Fibroblast of skin of right biceps (primary cell): ENCODE measurements at places on chromosomes 13 and 19.
A peak's percentile ranks its signal among the peaks of the same experiment; 100 is the strongest.

DNA sequence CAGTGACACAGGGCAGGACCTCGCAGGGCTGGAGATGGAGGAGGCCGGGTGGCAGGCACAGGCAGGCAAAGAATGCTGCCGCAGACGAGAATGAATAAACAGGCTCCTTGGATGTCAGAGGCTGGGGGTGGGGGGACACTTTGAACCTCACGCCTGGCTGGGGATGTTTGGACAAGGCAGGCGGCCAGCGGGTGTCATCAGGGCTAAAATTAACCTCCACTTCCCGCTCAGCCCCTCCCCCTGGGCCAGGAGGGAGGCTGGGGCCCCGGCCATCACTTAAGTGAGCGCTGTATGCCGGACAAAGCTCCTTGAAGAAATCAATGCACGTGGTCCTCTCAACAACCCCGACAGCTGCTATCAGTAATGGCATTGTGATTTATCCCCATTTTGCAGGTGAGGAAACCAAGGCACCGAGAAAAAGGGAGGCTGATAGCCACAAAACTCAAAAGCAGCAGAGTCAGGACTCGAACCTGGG, 10.3 kb upstream of the FUT5 start:
- peak; percentile 82 for DNase-seq

DNA sequence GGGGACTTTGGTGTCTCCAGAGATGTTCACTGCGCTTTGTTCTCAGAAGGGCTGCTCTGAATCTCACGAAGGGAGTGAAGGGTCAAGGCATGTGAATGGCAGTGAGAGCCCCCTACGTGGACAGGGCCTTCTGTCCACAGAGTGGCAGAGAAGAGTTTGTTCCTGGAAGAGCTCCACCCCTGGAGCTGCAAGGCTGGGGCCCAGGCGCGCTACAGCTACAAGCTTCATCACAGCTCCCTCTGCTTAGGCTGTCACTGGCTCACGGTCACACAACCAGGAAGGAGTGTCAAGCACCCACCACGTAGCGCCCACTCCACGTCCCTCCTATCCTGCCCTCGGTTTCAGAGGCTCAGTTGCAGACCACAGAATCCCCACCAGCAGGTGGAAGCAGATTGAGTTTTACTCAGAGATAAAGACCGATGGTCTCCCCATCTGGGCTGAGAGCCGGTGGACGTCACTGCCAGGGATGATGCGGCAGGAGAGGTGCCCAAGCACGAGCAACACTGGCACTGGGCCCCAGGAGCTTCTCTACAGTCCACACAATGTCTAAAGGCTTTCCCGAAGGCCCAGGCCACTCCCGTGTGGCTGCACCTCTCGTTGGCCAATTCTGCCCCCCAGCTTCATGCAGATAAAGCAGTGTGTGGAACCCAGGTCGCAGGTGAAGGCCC, 23.0 kb upstream of the TFDP1 start:
- no peak for DNase-seq

GRCh38 chr19:17553256-17553655, 2.2 kb upstream of the COLGALT1 start:
- peak; percentile 86 for DNase-seq

- DNase-seq = no peak
Measured at GRCh38 chr13:73894995-73895571, 239.1 kb downstream of the KLF12 start.

DNA sequence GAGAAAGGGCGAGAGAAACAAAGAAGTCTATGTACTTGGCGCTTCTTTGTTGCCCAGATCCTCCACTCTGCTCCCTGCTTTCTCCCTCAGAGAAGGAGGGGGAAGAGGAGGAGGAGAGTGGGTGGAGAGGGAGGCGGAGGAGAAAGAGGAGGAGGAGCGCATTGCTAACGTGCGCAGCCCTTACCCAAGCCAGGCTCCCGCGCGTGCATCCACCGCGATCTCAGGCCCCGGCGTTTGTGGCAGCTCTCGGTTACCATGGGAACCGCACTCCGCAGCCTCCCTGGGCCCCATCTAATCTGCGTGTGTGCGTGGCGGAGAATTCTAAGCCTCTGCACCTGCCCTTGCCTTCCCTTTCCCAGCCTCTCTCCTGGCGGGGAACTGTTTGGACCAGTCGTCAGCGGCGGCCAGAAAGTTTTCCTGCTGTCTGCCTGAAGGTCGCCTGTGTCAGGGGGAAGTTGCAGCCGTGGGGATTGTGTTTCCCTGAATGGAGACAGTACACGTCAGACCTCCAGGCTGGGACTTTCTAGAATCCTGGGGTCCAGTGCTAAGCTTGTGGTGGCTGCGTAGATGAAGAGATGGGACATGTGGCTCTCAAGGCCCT, at the start of gene ERICH6B:
Gene ERICH6B, minus strand, starts transcription at position 239 of the 601 bp plus-strand sequence. CDS start 18,734 bp downstream, outside the sequence.
- peak; percentile 35 for DNase-seq

DNA sequence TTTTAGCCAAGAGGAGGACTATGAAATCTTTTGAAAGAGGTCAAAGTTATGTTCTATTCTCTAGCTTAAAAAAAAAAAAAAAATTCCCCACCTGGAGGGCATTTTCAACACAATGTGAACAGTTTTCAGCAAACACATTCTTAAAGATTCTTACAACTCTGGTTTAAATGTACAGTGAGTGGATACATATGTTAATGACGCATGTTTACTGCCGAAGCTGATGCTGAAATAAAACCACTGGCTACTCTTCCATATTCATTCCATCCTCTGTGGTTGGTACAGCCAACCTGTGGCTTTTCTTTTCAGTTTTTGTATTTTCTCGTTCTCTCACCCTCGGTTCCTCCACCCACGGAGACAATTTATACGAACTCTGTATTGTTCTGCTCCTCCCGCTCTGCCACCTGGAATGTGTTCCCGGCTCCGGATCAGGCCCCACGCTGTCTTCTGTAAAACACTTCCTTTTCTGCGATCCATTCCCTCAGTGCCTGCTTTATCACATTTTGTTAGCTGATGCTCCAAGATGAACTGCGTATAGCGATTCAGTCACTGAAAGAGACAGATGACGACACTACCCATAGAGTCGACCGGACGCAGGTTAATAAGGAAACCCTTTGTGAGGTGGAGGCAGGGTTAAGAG, 466.4 kb upstream of the ARGLU1 start:
- DNase-seq = peak; percentile 46

DNA sequence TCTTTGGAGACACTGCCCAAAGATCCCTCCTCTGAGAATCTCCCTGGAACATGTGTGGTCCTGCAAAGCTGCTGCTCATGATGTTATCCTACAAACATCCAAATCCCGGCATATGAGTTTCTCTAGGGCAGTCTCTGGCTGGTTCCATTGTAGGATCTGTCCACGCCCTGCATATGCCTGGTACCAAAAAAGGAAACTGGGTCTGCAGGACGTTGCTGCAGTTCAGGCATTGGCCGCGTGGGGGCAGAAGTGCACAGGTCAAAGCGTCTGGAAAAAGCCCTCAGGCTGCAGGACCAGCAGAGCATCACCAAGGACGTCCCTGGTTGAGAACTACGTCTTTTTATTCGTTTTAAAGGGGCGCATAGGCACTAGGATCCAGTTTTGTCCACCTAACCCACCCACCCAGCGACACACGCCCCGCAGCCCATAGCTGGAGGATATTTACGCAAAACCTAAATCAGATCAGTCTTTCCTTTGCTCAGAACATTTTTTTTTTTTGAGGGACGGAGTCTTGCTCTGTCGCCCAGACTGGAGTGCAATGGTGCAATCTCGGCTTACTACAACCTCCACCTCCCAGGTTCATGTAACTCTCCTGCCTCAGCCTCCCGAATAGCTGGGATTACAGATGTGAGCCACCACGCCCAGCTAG, 12.9 kb upstream of the ZNF564 start:
- DNase-seq = peak; percentile 79

DNA sequence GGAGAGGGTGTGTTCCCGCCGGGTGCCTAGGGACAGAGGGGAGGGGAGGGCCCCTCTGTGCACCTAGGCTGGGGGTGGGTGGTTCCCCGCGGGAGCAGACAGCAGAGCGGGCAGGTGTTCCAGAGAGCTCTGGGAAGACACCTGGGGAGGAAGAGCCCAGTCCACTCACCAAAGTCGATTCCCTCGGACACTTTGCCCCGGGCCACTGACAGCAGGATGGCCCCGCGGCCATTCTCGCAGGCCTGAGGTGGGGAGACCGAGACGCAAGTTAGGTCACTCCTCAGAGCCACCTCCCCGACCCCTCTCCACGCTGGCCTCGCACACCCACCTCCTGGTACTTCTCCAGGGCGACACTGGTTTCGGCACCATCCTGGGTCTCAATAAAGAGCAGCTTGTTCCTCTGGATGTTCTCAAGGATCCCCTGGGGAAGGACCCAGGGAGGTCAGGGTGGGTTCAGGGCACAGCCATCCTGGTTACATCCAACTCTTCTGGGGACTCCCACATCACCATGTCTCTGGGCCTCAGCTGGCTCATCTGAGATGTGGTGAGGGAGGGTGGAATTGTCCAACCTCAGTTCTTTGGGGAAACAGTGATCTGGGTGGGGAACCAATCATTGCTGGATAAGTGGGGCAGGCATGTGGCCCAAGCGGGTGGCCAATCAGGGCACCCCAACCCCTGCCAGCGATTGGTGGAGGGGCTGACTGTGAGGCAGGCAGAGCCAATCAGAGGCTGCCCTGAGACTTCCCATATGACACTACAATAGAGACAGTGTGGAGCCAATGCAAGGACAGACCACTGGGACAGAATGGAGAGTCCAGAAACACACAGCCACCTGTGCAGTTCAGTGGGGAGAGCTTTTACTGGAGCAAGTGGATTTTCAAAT, 12.6 kb downstream of the KLC3 start:
- DNase-seq = no peak

GRCh38 chr13:96700657-96701056, 293.6 kb downstream of the OXGR1 start:
- no peak for DNase-seq

- peak; percentile 26 for DNase-seq
Measured at GRCh38 chr13:65856431-65856830, 1373.7 kb downstream of the PCDH9 start.

DNA sequence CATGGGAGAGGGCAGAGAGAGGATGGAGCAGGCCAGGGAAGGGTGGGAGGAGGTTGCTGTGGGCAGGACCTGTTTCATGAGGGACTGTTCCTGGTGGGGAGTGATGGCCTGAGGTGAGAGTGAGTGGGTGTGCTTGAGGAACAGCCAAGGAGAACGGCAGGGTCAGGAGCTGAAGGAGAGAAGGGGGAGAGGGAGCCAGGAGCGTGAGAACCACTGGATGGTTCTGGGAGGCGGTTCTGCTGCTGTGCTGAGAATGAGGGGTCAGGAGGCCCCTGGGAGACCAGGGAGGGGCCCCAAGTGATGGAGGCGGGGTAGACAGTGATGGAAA, 7.8 kb downstream of the SIN3B start:
- no peak for DNase-seq

DNA sequence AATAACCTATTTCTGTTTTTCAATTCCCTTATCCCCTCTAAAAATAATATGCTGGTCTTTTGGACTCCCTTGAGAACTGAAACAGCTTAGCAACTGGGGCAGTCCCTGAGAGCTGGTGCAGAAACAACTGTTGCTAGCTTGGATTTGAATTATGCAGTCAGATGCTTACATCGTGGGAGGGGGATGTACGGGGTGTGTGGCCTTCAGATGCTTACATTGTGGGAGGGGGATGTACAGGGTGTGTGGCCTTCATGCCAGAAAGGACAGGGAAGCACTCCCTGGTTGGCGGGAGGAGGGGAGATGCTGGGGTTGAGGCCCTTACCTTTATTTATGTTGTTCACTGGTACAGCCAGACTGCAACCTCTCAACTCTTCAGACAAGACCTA, 25.6 kb downstream of the LRCH1 start:
- no peak for DNase-seq

GRCh38 chr19:15436012-15436825, 13.5 kb downstream of the WIZ start:
- peak; percentile 38 for DNase-seq

DNA sequence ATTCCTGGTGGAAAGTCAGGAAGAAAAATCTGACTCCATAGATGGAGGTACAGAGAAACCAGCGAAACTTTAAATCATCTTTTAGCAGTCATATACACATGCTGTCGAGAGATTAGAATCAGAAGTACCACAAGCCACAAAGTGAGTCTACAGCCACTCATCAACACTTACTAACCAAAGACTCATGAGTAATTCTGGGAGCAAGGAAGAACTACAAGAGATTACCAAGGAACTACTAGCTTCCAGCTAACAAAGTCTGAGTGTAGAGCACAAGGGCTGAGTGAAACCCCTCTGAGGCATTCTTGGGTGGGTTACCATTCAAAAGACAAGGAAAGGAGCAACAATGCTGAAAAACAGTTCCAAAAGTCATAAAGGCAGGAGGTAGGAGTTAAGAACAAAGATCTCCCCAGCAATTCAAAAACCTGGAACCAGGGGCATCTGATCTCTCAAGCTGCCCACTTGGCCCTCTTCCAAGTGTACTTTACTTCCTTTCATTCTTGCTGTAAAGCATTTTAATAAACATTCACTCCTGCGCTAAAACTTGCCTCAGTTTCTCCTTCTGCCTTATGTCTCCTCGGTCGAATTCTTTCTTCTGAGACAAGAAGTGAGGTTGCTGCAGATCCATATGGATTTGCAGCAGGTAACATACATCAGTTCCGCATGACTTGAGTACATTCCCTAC, 13.0 kb downstream of the RBM26 start:
- peak; percentile 82 for DNase-seq

- peak; percentile 35 for DNase-seq
Measured at GRCh38 chr13:31605076-31605860, 134.1 kb upstream of the RXFP2 start.

GRCh38 chr13:60562096-60562780, 165.2 kb downstream of the TDRD3 start:
- DNase-seq = peak; percentile 57

DNA sequence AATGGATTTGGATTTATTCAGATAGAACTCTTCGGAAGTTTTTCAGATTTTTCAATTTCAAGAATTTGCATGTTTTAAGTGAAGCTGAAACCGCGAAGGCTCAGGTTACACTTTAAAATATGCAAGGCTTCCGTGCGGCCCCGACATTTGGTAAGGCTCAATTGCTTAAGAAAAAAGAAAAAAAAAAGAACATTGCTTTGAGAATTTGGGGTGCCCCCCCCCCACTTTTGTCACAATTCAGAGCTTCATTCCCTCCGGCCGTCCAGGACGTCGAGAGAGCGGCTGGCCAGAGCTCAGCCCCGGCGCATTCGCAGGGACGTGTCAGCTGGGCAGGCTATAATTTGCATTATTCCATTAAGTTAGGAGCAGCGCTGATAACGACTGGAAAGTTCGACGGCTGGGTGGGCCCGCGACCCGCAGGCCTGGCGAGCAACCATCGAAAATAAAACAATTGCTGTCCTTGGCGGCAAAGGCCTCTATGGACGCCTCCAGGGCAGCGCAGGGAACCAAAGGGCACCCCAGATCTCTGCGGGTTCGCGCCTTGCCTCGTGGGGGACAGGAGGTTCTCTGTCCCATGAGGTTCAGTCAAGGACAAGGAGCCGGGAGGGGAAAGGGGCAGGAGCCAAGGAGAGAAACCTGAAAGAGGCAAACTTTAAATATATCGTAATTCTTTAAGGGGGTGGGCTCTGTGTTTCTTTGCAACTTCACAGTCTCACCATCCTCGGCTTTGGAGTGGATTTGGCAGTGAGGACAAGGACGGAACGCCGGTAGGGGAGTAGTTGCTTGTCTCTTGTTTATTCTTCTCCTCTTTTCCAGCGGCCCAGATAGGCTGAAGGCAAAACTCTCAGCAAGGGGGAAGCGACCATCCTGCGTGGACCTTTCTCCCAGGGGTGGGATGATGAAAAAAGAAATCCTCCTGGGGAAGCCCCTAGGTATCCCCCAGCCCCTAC, 7.0 kb downstream of the SOX21 start:
- peak; percentile 32 for DNase-seq

- no peak for DNase-seq
Measured at GRCh38 chr13:112773601-112774447, 84.0 kb downstream of the ATP11A start.
